ENCODE measurements at places on chromosomes 6 and 20.

DNA sequence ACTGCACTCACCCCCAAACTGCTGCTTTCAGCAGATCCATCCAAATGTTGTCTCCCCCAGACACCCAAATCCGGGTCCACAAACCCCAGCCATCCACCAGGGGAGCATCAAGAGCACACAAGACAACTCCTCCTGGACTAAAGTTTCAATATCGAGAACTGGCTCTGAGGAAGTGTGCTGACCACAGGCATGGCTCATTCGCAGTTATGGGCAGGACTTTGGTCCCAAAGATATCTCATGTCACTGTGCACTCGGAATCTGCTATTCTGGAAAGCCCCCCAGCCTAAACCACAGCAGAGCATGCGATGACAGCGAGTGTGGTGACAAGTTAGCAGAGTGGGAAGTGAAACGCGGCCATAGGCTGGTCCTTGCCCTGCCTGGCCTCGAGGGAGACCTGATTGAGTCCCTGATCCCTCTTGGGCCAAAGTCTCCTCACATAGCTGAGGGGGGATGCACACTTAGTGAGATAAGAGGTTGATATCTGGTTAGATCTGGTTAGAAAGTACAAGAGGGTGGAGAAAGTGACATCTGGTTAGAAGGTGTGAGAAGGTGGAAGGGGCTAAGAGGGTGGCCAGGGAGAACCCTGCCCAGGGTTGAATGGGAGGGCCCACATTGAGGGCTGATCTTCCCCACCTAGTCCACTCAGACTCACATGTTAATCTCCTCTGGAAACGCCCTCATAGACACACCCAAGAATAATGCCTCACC is 149.7 kb downstream of the MRPL14 start:
- no peak for DNase-seq
- no peaks in the 10 kb centered on the region for H3K36me3 ChIP-seq
- H3K4me1 ChIP-seq = no peaks in the 10 kb centered on the region
- no peak overlapping the region for H3K27ac ChIP-seq

GRCh38 chr6:25660512-25660911 is 8.5 kb downstream of the SCGN start:
- no peaks in the 10 kb centered on the region for H3K36me3 ChIP-seq
- no peaks in the 10 kb centered on the region for H3K4me1 ChIP-seq
- H3K27ac ChIP-seq = no peak overlapping the region
- no peak for DNase-seq
- H3K4me3 ChIP-seq = no peak overlapping the region

DNA sequence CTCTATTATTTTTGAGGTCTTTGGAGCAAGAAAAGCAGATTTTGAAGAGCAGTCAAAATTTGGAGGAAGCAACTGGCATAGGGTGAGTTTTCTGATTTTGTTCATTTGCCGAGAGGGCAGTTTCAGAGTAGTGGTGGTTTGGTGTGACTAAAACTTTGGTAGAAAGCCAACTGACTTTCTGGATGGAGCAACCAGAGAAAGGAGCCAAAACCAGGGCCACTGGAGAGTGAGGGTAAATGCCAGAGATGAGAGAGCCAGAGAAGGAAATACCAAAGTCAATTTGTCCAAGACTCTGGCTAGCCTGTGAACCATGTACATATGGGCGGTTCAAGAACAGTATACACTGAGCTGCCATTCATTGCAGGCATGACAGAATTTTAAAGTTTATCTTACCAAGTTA is 40.5 kb upstream of the ZBTB24 start:
- no peak for DNase-seq
- no peak overlapping the region for H3K4me3 ChIP-seq
- no peaks in the 10 kb centered on the region for H3K27me3 ChIP-seq
- H3K27ac ChIP-seq = no peak overlapping the region
- no peaks in the 10 kb centered on the region for H3K36me3 ChIP-seq
- no peaks in the 10 kb centered on the region for H3K4me1 ChIP-seq

- no peak for DNase-seq
- H3K4me3 ChIP-seq = no peak overlapping the region
- H3K27ac ChIP-seq = no peak overlapping the region
- H3K4me1 ChIP-seq = no peaks in the 10 kb centered on the region
- no peaks in the 10 kb centered on the region for H3K27me3 ChIP-seq
- H3K36me3 ChIP-seq = no peaks in the 10 kb centered on the region
Measured at GRCh38 chr6:78551361-78551760, 316.0 kb upstream of the IRAK1BP1 start.

DNA sequence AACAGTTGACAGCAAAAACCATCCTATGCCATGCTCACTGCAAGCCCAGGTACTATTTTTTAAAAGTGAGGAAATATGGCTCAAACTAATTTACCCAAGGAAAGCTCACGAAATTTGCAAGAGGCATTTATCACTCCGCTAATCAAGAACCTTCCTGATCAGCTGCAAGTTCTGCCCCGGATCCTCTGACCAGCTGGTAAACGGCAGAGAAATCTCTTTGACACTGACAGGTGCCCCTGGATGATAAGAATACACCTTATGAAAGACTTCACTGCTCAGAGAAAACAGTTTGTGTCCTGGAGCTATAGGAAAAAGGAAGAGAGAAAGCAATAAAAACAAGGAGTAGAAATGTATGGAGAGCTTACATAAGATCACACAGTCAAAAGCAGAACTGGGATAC is 6.4 kb downstream of the CNKSR3 start:
- DNase-seq = no peak
- no peak overlapping the region for H3K27ac ChIP-seq
- no peak overlapping the region for H3K4me3 ChIP-seq

GRCh38 chr6:43768983-43769525 is 957 bp upstream of the VEGFA start:
- H3K4me3 ChIP-seq = no peak overlapping the region
- no peak for DNase-seq
- H3K4me1 ChIP-seq = peaks cover 11% of the 10 kb centered on the region

- no peak overlapping the region for H3K27ac ChIP-seq
- no peaks in the 10 kb centered on the region for H3K4me1 ChIP-seq
- H3K27me3 ChIP-seq = no peaks in the 10 kb centered on the region
Measured at GRCh38 chr6:134630508-134631121, 312.7 kb upstream of the SGK1 start.

DNA sequence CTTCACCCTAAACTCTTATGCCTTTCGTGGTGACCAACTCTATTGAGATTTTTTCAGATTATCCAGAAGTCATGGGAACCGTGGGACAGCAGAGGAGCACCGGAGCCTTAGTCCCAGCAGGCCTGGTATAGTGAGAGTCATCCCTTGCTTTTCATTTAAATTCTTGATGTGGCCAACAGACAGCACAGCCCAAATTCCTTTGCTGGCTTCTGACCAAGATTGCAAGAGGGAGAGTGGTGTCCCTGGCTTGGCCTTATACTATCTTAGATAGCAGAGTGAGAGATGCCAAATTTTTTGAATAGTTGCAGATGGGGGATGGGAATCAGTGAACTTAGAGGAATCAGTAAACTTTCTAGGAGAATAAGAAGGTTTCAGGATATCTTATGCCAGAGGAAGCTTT is 7.8 kb downstream of the STX11 start:
- no peak overlapping the region for H3K27ac ChIP-seq
- no peak for DNase-seq
- H3K36me3 ChIP-seq = no peaks in the 10 kb centered on the region
- H3K27me3 ChIP-seq = no peaks in the 10 kb centered on the region

DNA sequence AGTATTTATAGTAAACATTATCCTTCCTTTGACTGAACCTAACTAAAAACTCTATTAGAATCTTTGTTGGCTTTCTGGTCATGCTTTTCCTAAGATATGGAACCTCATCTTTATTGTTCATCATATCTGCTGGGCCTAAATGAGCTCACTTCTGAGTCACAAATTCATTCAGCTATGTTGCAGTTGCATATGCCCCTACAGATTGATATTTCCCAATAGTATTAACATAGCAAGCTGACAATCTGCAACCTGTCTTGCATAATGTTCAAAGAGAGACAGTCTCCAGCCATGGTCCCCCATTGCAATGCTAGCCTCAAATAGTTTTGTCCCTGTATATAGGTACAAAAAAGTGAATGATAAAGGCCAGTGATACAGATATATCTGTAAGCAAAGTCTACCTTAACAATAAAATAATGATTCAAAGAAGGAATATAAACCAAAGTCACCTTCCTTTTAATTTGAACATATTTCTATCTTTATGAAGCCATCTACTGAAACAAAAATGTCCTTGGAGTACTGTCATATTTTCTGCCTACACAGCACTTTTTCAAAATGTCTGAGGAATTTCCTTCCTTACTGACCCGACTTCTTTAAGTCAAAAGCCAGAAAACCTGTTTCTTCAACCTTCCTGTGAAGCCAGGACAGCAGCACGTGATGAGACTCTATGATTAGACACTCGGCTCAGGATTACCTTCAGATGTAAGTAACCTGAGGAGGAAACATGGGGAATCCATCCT is 140.7 kb downstream of the UBE3D start:
- H3K36me3 ChIP-seq = no peaks in the 10 kb centered on the region
- no peak overlapping the region for H3K27ac ChIP-seq
- no peaks in the 10 kb centered on the region for H3K4me1 ChIP-seq
- no peak for DNase-seq
- H3K4me3 ChIP-seq = no peak overlapping the region

DNA sequence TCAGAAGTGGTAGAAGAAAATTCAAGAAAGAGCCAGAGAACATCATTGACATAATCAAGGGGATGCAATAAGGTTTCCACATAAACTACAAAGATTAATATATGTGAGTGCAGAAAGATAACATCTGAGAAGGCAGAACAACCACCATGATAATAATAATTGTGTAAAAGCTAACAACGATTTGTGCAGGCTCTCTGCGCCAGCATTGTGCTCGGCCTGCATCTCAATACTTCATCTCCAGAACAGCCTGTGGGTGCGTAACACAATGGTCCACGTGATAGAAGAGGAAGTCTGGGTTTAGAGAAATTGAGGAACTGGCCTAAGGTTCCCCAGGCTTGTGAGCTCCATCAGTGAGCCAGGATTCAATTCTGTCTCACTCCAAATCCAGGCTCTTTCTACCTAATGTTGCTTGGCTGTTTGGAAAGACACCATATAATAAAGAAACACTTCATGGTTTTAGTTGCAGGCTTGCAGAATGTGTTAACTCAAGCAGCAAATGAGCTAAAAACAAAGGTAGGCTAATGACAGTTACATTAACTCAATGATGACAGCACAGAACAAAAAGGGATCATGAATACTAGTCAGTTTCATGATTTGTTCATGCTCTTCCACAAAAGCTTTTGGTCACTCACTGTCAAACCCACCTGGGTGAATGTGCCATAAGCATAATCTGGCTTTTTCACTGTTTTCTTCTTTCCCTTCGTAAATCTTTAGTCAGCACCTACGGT is 71.2 kb downstream of the LY86 start:
- peak overlapping the region; percentile 55 for H3K27ac ChIP-seq
- H3K36me3 ChIP-seq = no peaks in the 10 kb centered on the region
- H3K4me1 ChIP-seq = peaks cover 23% of the 10 kb centered on the region
- no peak for DNase-seq
- no peaks in the 10 kb centered on the region for H3K27me3 ChIP-seq

DNA sequence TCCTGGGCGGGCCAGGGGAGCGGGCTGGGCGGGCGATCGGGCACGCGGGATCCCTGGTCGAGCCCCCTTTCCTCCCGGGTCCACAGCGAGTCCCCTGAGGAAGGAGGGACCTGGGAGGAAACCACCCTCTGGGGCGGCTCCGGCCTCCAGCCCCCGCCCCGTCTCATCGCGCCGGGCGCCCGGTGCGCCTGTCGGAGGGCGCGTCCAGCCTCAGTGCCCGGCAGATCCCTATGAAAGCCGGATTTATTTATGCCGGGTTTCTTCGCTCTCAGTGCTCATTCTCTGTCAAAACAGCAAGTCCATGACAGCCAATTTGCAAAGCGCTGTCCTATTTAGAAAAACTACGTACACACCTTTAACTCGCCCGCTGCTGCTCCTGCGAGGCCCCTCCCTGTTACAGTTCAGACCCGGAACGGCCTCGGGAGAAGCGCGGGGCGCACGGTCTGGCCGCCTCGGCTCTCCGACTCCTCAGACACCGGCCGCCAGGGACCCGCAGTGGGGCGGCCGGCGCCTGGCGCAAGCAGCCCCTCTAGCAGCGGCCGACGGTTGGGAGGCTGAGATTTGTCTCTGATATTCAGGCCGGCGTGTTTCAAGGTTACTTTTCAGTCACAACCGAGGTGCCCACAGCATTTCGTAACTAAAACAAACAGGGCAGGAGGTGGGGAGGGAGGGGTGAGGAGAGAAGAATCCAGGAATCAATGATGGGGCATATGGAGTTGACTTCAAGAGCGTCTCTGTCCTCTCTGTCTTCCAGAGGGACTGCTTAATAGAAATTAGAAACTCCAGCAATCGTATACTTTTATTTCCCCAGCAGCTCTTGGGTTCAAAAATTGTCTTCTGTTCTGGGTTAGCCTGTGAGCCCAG is 782 bp upstream of the FOXA2 start:
- no peaks in the 10 kb centered on the region for H3K4me1 ChIP-seq
- H3K36me3 ChIP-seq = no peaks in the 10 kb centered on the region
- H3K4me3 ChIP-seq = no peak overlapping the region
- H3K27ac ChIP-seq = no peak overlapping the region

- no peak overlapping the region for H3K27ac ChIP-seq
- no peaks in the 10 kb centered on the region for H3K36me3 ChIP-seq
- H3K4me1 ChIP-seq = no peaks in the 10 kb centered on the region
- H3K27me3 ChIP-seq = no peaks in the 10 kb centered on the region
Measured at GRCh38 chr20:22243067-22243466, 341.3 kb downstream of the FOXA2 start.

DNA sequence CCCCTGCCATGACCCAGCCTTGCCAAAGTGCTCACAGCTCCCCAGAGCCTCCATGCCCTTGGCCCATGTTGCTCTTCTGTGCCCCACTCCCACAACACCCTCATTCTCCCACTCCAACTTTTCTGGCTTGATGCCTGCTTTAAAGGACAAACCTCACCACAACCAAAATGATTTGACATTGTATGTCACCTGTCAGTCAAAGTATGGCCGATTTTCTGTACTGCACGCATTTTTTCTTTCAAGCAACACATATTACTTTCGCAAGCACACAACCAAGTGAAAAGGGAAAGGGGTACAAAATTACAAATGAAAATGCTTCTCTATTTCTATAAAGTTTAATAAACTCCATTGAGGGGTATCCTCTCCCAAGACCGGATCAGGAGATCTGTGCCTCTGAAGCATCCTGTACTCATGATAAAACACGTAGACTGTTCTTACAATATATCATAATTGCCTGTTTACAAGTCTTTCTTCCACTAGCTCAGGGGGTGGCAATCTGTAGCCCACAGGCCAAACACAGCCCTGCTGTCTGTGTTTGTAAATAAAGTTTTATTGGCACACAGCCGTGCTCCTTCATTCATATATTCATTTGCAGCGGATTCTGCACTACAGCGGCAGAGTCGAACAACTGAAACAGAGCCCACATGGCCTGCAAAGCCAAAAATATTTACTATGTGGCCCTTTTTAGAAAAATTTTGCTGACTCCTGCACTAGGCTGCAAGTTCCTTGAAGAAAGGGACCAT is 32.5 kb downstream of the SLC22A23 start:
- no peak overlapping the region for H3K4me3 ChIP-seq
- DNase-seq = no peak
- no peak overlapping the region for H3K27ac ChIP-seq
- H3K36me3 ChIP-seq = no peaks in the 10 kb centered on the region
- H3K27me3 ChIP-seq = no peaks in the 10 kb centered on the region
- H3K4me1 ChIP-seq = no peaks in the 10 kb centered on the region
